Suprapubic skin (tissue), 4 donors: ENCODE measurements at places on chromosomes 2 and 18.
A peak's percentile ranks its signal among the peaks of the same experiment; 100 is the strongest.

GRCh38 chr2:239731422-239731821, 293.7 kb downstream of the NDUFA10 start:
- peak; percentile 44 for DNase-seq

- DNase-seq = no peak
These were observed 390.1 kb upstream of the TRIB2 start for GRCh38 chr2:12326449-12327190.

DNA sequence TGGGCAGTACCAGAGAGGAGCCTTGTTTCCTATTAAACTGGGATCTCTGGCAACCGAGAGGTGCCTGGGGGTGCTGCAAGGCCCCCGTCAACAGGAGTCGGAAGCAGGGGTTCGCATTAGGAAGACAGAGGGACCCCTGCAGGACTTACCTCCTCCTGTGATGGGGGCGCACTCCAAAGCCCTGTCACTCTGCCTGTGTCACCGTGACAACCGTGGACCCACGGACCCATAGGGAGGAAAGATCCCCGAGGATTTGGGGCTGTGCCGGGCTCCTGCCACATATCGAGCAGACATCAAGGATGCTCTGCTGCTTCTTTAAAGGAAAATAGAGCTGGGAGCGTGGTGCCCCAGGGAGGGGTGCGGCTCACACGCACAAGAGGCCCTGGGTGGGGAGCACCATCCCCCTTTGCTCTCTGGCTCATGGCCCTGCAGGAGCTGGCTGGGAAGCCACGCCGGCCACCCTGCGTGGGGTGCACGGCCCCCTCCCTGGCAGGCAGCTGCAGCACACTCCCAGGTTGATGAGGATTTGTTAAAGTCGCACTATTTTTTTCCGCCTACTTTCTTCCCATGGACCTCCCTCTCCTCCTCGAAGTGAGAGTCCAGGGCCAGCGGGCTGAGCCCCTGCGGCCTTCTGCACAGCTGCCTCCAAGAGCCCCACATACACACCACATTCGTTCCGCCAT, 167.5 kb downstream of the TWIST2 start:
- DNase-seq = peak; percentile 74

GRCh38 chr2:97354576-97354975, 235.1 kb downstream of the ANKRD36B start:
- peak; percentile 18 for DNase-seq

- peak; percentile 12 for DNase-seq
These were observed 109.1 kb downstream of the RTP5 start for GRCh38 chr2:241978670-241979069.

DNA sequence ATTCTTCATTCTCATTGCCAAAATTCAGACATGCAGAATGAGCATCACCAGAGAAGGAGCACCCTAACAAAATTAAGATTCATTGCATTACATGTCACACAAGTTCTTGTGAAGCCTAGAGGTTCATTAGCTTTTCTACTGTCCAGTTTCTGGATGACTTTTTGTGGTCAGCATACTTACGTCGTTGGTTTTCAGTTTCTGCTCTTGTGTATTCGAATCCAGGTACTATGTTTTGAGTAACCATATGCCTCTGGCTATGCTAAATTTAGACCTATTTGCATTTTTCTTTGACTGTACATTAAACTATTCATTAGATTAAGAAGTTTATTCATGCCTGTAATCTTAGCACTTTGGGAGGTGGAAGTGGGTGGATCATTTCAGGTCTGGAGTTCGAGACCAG, 251.3 kb downstream of the PARD3B start:
- DNase-seq = no peak

DNA sequence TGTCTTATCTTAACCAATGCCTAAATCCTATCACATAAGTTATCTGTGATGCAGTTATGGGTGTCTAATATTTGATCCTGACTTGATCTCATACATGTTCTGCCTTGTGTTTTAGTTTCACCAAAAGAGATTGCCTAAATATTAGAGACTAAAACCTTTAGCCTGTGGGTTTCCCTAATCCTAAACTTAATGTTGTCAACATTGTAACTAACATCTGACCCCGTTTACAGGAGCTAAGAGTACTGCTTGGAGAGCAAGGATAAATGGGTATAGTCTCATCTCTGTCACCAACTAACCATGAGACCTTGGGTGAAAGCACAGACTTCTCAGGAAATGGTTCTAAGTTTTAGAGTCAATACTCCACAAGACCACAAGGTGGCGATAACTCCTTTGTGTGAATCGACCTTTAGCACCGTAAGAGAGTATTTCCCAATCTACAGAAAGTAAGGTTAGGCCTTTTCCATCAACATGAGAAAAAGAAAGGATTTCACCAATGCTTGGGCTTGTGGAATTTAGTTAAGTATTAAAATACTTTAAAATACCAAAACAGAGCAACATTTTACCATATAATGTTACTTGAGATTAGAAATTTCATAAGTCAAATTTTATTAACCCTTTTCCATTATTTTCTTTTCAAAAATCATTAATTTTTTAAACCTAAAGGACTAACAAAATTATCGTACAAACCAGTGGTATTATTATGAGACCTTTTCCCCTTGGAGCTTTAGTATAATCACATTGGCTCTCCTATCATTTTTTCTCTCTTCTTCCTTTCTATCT, 60.5 kb downstream of the G6PC2 start:
- no peak for DNase-seq

DNA sequence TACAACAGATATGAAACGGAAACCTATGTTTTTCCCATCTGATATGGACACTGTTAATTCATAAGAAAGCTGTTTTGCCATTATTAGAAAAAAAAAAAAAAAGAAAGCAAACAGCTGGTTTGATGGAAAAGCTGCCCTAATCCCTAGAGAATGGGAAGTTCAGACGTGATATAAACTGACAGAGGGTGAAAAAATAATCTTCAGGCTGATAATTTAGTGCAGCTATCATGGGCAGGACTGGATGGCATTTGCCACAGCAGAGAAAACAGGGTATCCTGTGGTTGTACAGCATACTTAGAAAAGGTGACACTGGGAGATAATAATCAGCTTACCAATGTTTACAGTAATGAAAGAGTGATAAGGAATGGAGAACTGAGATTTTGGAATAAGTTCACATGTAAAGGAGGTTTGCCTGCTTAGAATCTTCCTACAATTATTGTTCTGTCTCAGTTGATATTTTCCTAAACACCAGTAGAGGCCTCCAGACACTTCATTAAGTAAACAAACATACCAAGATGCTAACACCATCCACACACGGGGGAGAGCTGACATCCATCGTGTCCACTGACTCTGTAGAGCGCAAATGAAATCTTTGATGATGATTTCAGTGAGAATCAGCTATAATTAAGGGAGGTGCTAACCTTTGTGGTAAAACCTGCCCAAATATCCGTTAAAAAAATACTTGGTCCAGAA, 211.6 kb upstream of the MMADHC start:
- no peak for DNase-seq

GRCh38 chr18:49813319-49814146, at the start of gene ACAA2:
TSS of gene ACAA2 (minus strand) at chr18:49813533. CDS start at chr18:49813484, 49 bp downstream.
- DNase-seq = peak; percentile 93

- peak; percentile 48 for DNase-seq
These were observed 136.2 kb downstream of the NFATC1 start for GRCh38 chr18:79531926-79532312.

GRCh38 chr18:49849331-49850217, 36.2 kb upstream of the ACAA2 start:
- DNase-seq = no peak
